ENCODE measurements at places on chromosomes 6 and 20.

DNA sequence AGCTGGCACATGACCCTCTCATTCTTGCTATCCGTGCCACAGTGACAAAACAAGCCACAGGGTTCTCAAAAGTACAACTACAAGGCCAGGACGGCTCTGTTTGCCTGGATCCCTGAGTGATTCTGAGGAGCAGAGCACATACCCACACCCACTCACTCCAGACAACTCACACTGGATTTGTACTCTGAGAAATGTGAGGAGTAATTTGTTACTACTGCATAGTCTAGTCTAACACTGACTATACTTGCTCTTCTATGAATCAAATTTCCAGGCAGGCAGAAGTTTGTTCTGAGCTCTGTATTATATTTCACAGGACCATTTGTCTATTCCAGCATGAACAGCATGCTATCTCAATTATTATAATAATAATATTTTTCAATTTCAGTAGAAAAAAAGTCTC lies 26.7 kb upstream of the SPTLC3 start:
- no peak for DNase-seq

GRCh38 chr6:111276736-111277135 lies 189.4 kb downstream of the SLC16A10 start:
- DNase-seq: no peak

DNA sequence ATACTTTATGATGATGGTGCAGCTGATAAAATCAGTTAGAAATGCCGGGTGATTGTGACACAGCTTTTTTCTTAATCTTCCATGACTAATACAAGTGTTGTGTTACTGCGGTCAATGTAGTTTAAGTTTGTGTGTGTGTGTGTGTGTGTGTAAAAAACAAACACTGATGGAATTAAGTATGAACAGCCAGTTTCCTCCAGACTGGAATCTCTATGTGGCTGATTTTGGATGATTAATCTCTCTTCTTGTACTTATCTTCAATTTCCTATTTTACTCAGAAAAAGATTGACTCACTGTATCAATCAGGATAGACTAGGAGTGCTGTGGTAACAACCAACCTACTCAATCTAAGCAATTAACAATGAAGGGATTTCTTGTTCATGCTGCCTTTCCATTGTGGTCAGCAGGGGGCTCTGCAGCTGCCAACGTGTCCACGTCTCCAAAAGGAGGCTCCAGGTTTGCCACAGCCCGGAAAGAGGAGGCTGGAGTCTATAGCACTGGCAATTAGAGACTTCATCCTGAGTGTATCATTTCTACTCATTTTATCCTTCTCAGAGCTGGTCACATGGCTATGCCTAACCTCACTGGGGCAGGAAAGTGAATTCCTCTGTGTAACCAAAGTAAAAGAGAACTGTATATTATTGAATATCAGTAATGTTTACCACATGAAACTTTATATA lies 107.7 kb downstream of the CD109 start:
- no peak for DNase-seq

DNA sequence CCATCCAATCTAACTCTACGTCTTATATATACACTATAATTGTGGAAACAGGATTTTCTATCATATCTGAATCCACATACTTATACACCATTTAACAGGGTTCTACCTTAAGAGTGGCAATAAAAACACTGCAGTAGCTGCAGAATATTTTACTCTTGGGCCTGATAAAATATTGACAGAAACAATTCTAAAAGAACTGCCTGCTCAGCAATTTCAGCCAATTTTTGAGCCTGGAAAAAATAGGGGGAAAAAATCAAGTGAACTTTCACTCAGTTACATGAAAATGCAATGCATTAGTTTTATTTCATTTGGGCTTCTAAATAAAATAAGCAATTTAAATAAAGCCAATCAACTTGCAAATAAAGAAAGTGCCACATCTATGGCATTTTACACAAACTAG lies 246.5 kb upstream of the RUNX2 start:
- no peak for DNase-seq

DNA sequence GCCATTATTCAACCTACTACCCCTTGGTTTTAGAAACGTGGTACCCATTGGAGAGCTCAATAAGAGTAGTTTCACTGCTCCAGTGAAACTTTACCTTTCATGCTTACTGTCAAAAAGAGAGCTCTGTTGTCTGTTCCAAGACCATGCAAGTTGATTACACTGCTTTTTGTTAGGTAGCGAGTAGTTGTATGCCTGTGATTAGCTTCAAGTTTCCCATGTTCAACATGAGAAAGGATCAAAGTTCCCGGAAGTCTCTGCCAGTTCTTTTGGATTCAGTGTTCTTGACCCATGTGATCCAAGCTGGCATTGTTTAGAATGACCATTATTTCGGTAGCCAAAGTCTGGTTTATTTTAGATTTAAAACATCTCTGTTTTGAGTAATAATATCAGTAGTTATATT lies 107.1 kb downstream of the ZFAND3 start:
- DNase-seq: no peak

DNA sequence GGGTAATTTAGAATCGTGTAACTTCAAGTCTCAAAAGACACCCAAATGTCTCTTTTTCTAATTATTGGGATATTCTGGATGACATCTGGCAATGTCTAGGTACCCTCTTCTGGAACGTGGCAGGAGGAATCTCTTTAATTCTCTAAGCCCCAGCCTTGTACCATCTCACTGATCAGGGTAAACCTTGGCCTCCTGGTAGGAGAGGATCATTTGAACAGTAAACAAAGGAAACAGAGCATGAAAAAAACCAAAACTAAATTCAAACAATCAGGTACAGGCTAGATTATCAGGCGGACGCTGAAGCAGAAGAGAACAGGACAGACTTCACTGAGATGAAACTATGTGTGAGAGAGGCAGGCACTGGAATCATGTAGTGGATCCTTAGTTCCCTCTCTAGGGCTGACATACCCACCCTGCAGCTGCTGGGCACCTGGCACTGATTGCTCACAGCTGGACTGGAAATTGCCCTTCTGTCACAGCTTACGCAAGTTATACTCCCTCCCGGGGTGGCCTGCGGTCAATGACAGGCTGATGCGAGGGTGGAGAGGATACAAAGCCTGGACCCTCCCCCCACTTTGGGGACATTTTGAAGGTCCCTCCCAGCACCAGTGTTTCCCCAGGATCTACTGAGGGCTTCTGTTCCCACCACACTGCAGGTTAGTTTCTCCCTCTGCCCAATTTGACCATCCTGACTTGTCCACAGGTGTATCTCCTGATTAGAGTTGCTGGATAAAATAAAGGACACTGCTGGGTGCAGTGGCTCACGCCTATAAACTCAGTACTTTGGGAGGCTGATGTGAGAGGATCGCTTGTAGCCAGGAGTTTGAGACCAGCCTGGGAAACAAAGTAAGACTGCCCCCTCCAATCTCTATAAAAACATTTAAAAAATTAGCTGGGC lies 20.6 kb upstream of the ZBTB24 start:
- DNase-seq: no peak

GRCh38 chr20:62823688-62824475 lies 7.0 kb downstream of the COL9A3 start:
- DNase-seq: no peak
